ENCODE measurements at places on chromosomes 13 and 19.
A peak's percentile ranks its signal among the peaks of the same experiment; 100 is the strongest.

DNA sequence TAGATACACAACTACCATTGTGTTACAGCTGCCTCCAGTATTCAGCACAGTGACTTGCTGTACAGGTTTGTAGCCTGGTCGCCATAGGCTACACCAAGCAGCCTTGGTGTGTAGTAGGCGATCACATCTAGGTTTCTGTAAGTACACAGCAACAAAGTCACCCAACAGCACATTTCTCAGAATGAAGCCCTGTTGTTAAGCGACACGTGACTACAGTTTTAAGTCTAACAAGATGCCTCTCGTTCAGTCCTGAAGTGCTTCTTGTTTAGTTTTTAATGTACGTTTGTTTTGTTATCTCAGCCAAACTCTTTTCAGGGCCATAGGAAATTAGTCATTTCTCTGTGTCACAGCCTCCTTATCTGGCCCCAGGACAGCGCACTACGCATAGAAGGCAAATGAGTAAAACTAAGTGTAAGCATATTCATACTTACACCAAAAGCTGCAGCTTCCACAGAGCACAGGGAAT, 50.0 kb upstream of the GPR183 start:
- DNase-seq, result peak; percentile 91

DNA sequence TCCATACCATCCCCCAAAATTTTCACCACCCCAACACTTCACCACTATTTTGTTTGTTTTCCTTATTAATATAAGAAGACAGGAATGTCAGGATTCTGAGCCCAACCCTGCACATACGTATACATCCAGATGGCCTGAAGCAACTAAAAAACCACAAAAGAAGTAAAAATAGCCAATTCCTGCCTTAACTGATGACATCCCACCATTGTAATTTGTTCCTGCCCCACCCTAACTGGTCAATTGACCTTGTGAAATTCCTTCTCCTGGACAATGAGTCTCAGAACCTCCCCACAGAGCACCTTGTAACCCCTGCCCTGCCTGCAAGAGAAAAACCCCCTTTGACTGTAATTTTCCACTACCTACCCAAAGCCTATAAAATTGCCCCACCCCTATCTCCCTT, 132.5 kb downstream of the ZNF675 start:
- DNase-seq, result no peak

DNA sequence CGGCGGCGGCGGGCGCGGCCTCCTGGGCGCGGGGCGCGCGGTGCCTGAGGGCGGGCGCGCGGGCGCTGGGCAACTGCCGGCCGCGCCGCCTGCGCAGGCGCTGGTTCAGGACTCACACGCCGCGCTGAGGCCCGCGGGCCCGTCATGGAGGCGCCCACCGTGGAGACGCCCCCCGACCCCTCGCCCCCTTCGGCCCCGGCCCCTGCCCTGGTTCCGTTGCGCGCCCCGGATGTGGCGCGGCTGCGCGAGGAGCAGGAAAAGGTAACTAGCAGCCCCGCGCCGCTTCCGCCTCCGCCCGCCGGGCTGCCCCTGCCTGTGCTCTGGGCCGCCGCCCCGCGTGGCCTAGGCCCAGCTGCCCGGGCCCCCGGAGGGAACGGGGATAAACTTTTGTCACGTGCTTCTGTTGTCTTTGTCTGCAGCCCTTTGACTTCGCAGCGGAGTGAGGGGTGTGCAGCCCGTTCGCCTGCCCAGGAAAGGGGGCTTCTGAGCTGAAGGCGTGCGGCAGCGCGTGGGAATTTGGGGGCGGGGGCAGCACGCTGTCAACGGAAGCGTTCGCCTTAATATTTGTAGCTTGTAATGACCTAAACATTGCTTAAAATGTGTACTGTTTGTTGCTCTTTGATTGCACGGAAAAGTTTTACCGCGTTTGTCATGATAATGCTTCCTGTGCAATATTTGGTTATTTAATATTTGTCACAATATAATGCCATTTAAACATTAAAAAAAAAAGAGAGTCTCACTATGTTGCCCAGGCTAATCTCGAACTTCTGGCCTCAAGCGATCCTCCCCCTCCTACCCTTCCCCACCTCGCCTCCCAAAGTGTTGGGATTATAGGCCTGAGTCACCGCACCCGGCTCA, 594 bp downstream of the URI1 start:
- DNase-seq, result no peak

DNA sequence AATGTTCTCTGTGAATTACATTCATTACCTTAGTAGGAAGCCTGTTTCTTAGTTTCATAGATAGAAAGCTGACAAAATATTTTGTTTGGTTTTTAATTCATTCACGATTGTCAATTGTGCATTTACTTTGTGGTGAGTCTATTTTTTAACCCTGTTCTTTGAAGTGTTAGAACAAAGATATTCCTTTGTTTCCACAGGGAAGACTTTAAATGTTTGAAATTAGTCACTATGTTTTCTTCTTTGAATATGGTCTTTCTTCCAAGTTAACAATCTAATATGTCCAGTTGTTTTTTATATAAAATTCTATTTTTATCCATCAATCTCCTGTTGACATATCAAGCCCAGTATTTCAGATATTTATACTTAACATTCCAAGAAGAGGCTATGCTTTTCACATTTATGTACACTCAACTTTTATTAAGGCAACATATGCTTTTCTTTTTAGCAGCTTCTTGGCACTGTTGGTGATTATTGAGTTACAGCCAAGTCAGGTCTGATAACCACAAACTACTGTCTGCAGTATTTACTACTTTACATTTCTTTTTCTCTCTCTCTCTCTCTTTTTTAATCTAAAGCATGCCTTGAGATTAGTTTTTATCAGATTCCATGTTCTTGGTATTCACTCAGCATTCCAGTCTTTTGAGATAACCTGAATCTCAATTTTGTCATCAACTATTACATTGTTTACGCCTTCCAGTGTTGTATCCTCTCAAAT, 812.8 kb upstream of the SLC10A2 start:
- no peak for DNase-seq

- DNase-seq, result peak; percentile 54
These were observed 1.4 kb upstream of the QTRT1 start for GRCh38 chr19:10699650-10700335.

- DNase-seq, result no peak
These were observed 109.8 kb upstream of the FREM2 start for GRCh38 chr13:38577048-38577447.

DNA sequence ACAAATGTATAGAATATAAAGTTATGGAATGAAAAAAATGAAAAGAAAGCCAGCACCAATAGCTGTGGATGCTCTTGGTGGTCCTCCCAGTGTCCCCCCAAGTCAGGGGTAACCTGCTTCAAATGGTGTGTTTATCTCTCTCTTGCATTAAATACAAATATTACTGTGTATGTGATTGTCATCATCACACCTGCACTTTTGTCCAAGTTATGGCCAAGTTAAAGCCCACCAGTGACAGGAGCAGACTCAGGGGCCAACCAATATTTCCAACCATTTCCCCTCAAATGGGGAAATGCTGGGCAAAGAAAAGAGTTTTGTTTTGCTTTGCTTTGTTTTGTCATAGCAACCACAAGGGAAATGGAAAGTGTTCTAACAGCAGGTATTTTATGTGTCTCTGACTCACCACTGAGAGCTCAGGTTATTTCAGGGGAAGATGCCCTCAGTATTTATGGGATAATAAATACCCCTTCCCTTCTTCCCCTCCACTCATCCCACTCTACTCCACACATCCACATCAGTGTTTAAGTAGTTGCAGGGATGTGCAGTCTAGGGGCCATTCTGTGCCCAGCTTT, 133.6 kb downstream of the COL4A1 start:
- peak; percentile 13 for DNase-seq

DNA sequence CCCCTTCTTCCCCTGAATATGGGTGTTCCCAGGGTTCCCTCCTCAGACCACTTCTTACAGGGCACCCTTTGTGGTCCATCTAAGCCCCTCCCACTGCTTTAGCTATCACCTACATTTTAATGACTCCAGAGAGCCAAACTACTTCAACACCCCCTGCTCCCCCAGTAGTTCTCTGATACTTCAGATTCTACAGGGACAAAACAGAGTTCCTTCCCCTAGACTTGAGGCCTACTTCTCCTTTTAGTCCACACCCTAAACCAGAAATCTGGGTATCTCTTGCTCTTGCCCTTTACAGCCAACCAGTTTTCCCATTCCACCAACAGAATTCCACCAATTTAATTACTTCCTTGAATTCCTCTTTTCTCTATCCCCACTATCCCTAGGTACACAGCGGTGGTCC, 107.2 kb downstream of the KCNRG start:
- no peak for DNase-seq

GRCh38 chr13:43933378-43933777, 53.7 kb downstream of the LACC1 start:
- no peak for DNase-seq

DNA sequence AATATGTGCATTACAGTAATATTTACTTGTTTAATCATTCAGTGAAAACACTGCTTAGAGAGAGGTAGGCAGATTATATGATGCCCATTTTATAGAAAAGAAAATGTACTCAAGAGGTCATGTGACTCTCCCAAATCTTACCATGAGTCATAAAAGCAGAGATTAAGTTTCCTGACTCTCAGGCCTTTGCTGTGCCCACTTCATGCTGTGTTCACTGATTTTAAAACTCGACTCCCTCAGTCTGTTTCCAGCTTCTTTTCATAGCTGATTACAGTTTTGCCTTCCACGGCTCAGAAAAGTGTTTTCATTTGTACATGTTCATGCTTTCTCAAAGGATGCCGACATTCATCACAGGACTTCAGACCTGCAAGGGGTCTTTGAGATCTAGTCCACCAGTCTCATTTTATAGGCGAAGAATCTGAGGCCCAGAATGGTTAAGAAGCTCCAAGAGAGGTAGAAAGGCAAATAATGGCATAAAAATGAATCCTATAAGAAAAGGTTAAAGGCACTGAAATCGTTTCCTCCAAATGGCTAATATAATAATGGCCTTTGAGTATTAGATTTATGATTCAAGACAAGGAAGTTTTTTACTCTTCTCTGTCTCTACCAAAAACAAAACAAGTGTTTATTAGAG, 9.0 kb upstream of the IPO5 start:
- DNase-seq, result peak; percentile 62

- DNase-seq, result no peak
These were observed 17.8 kb downstream of the POP4 start for GRCh38 chr19:29623726-29624488.

DNA sequence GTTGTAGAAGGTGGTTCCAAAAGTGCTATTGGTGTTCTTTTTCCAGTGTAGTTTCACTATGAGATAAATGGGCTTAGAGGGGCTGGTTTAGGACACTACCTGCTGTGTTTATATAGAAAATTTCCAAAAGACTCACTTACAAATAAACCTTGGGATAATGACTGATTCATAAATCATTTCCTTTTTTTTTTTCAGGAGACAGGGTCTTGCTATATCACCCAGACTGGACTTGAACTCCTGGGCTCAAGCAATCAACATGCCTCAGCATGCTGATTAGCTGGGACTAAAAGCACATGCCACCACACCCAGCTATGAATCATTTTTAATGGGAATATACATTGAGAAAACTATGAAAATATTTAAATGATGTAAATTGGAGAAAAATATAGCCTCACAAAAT, 376.6 kb downstream of the PCDH9 start:
- DNase-seq, result no peak

DNA sequence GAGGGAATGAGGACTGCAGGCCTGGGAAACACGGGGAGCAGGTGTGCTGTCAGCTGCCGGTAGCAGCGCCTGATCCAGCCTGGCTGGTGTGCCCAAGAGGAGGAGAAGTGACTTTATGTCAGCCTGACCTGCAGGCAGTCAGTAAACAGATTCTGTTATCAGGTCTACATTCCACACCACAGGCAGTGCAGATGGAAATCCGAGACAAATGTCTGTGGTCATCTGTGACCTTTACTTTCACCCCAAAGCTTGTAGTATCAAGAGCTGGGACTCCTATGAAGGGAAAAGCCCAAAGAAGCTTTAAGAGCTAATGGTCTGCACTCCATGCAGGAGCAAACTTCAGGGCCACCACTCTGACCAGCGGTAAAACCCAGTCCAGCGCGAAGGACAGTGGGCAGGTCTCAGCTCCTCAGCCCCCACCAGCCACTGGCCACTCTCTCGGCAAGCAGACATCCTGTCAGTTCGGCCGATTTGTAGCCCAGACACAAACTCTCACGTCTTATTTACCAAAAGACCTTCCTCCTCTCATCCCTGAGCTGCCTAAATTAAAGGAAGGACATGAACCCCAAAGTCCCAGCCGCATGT, 7.7 kb downstream of the EPS15L1 start:
- DNase-seq, result peak; percentile 64

DNA sequence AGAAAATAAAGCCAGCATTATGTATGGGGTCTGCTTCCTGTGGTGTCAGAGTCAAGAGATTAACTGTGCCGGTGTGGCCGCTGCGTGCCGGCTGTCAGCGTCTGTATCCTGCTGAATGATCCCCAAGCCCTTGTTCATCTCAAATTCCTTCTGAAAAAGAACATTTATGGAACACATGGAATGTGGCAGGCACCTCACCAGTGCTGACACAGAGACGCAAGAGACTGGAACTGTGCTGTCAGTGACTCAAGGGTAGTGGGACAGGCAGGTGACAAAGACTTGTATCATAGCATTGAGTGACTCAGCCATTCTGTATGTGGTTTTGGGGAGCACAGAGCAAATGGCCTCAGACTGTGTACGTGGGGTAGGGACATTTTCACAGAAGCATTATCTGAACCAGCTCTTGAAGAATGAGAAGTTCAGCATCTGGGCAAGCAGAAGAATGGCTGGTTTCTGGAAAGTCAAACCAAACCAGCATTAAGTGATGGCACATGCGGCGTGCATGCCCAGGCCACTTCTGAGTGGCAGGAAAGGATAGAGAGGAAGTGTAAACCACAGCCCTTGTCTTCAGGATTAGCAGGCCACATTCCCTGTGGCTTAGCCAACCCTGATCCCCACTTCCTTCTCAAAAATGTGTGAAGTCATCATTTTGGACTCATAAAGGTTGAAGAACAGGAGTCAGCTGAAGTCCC, 54.0 kb upstream of the IRS2 start:
- DNase-seq, result peak; percentile 56

DNA sequence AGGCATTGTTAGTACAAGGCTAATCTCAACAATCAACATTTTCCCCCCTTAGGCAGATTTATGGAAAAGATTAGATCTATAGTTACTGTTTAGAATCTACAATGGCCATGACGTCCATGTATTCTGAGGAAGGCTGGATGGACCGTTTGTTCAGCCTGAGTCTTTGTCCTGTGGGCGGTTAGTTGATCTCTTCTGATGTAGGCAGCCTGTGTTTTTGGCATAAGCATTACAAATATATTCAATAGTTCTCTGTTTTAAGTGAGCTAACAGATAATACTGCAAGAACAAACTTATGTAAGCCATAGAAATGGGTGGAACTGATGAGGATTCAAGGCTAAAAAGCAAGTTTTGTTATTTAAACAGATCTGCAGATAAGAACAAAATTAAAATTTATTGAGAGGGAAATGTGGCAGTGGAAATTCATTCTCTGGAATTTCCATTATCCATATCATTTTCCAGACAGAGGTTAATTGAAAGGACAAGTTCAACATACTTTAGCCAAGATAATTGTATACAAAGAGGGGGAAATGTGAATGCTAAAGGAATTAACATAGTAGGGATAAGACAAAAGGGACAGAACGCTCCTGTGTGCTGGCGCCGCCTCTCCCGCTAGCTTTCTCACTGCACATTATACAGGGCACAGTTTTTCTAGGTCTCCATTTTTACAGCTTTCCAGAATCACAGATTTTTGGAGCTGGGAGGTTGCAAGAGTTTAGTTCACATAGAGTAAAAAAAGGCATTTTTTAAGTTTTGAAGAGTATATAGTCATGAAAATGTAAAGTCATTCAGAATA, 48.6 kb downstream of the FAM124A start:
- no peak for DNase-seq

Measured in IMR-90 (cell line).